GM04504 (cell line): ENCODE measurements at places on chromosomes 12 and 14.

DNA sequence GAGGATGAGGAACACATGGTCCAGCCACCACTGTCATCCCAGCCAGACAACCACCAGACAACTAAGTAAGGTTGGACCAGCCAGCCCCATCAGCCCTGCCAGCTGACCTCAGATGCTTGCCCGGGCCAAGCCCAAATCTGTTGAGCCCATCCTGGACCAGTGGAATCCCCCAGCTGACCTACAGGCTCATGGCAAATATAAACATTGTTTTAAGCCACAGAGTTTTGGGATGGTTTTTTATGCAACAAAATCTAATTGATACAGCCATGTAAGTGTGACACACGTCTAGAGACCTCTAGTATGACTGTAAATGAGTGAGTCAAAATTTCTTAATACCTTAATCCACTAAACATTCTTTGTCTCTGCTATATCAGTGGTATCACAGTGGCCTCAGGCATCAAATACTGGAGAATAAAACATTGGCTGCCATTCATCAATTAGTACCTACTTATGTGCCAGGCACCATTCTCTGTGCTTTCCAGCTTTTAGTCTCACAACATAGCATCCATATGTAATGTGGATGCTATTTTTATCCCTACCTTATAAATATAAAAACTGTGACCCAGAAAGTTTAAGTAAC is 24.2 kb upstream of the NT5DC3 start:
- no peak for DNase-seq

DNA sequence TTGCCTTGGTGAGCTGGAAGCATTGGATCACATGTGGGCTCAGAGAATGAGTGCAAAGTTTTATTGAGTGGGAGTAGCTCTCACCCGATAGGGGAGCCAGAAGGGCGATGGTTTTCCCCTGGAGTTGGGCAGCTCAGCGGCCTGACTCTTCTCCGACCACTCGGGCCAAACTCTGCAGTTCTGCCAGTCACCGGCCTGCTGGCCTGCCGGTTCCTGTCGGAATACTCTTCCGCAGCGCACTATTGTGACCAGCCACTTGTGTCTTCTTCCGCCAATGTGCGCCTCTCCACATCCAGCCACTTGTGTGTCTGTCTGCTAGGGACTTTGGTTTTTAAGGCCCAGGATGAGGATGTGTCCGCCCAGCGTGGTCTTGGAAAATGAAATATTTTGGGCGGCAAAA is 43.5 kb upstream of the PRKD1 start:
- no peak for DNase-seq

GRCh38 chr12:10968765-10969456 is 17.8 kb downstream of the TAS2R50 start:
- peak; percentile 44 for DNase-seq

GRCh38 chr14:92926180-92926845 is 3.4 kb downstream of the CHGA start:
- DNase-seq: no peak

- DNase-seq: no peak
Measured at GRCh38 chr14:34623506-34623905, 6.4 kb downstream of the SNX6 start.

- DNase-seq: no peak
Measured at GRCh38 chr12:108326254-108326750, 12.8 kb downstream of the CMKLR1 start.

DNA sequence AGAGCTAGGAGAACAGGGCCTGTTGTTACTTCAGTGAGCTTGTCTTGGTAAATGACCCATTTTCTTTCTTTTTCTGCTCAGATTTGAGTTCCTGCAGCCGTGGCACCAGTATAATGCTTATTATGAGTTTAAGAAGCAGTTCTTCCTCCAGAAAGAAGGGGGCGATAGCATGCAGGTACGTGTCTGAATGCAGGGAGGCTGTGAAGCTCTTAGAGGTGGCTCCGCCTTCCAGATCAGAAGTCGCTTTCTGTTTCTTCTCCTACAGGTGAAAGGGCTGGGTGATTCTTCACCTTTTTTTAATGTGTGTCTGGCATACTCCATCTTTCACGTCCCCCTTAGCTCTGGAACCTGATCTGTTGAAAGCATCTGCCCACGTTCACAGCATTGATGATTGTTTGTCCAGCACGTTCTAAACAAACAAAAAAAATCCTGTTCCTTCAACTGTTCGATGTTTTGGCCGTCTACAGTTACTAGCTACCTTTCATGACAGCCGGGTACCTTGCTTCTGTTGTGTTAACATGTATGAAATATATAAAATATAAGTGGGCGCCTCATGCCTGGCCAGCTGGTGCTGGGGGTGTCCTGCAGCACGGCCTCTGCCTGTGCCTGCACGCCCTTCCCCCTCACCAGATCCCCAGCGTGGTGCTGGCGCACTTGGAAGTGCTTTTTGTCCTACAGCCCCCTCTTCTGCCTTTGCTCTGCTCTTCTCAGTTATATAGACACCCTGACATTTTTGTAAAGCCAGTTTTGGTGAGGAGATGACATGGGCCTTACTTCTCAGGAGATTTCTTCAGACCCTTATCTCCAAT is 44.6 kb downstream of the SFSWAP start:
- no peak for DNase-seq

GRCh38 chr14:92637228-92637627 is 111.2 kb downstream of the LGMN start:
- no peak for DNase-seq

DNA sequence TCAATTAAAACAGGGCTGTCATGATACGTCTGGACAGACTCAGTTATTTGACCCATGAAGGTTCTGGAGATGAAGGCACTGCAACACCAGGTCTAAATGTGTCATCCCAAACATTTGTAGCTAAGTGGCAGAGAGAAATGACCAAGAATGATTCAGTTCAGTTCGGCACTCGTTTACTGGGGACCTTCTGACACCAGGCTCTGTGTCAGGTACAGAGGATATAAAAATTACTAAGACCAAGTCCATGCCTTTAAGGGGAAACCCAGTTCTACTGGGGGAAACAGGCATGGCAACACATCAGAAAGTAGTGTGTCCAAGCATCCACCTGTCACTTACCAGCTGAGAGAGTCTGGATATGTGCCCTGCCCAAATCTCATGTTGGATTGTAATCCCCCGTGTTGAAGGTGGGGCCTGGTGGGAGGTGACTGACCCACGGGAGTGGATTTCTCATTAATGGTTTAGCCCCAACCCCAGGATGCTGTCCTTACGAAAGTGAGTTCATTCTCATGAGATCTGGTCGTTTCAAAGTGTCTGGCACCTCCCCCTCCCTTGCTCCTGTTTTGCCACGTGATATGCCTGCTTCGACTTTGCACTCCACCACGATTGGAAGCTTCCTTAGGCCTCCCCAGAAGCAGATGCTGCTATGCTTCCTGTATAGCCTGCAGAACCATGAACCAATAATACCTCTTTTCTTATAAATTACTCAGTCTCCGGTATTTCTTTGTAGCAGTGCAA is 41.9 kb upstream of the BCL2L14 start:
- DNase-seq: no peak

DNA sequence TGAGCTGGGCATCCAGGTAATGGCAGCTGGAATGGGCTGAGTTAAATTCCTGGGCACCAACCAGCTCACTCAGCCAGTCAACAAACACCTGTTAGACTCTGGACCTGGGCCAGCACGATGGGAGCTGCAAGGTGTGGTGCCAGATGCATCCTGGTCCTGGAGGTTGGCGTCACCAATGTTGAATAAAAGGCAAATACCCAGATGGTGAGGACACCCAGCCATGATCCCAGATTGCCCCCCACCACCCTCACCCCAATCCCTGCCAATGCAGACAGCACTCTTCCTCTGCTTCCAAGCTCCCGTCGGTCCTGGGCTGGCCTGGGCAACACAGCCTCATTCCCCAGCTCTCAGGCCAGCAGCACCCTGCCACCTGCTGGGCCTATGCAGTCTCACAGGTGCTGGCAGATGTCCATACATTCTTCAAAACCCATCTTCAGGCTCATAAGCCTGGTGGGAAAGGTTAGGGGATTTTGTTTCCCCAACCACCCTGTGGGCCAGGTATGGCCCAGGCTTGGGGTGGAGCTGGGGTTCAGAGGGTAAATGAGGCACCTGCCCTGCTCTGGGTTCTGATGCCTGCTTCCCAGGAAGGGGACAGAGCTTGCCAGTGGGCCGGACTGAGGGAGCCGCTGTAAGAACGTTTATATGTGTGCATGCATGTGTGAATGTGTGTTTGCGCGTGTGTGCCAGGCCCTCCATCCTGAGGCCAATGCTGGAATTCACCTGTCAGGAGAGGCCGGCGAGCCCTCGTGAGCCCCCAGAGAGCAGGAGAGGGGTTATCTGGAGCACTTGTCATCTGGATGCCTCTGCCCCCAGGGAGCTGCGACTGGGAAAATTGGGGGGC is 58.0 kb downstream of the LGMN start:
- no peak for DNase-seq

- DNase-seq: no peak
Measured at GRCh38 chr14:52333108-52333507, 19.0 kb downstream of the PTGER2 start.

DNA sequence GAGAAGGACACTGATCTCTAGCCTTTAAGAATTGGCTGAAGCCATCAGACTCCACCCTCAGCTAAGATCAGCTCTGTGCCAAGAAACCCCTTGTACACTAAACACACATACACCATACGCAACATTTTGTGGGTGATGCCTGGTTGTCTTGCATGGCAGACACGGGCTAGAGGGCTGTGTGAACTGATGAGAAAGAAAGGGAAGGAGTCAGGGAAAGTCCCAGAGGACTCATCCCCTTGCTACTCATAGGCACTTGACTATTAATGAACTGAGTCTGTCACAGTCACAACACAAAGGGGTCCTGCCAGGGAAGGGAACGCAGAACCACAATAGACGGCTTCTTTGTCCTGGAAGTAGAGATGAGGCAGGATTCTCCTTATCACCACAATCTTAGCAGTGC is 80.8 kb downstream of the EMP1 start:
- no peak for DNase-seq

- DNase-seq: no peak
Measured at GRCh38 chr14:67050896-67051295, 138.3 kb upstream of the GARIN2 start.

- no peak for DNase-seq
Measured at GRCh38 chr14:39491134-39491571, 58.9 kb upstream of the FBXO33 start.

DNA sequence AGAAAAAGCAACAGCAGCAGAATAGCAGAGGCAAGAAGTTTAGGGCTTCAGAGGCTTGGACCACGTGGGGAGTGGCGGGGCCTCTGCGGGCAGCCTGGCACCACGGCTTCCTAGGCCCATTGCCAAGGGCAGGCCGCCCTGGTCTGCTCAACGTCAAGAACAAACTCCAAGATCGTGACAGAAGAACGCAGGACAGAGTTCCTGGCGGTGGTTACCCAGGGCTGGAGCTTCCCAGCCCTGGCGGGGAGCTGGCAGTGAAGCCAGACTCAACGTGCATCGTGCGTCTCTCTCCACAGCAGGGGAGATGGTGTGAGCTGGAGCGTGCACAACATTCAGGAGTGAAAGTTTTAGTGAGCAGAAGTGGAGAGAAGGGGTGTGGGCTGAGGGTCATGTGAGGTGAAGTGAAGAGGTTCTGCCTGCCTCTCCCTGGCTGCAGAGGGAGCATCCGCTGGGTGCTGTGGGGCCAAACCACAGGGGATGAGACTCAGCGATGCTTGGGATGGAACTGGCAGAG is 13.9 kb upstream of the CACNA2D4 start:
- DNase-seq: no peak

GRCh38 chr12:3168223-3169221 is 91.3 kb downstream of the TSPAN9 start:
- DNase-seq: peak; percentile 52

DNA sequence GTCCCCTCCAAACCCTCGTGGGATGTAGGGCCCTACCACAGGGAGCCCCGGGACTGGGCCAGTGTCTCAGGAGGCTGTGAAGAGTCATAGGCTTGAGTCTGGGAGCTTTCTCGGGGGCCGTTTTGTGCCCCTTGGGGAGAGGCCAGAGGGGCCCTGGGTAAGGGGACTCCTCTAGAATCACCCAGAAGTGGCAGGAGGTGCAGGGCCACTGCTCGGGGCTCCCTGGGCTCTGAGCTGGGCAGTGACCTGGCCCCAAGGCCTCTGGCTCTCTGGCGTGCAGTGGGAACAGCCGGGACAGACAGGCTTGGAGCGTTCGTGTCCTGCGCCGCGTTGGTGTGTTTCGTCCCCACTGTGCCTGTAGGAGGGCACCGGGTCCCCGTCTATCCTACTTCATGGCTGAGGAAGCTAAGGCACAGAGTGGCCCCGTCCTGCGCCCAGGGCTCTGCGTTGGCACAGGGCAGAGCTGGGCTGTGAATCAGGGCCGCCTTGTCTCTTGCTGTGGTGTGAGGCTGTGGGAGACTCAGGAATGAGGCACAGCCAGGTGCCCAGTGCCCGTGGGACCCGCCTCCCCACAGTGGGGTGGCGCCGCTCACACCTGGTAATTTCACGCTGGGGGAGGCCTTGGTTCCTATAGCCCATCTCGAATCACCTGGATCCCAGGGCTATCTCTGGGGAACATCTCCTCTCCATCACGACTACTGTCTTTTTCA is 23.8 kb upstream of the KIF26A start:
- no peak for DNase-seq
